NCI-H446 treated with DMSO at 0.1 percent for 48 hours (cell line): ENCODE measurements at places on chromosomes 12 and 14.

DNA sequence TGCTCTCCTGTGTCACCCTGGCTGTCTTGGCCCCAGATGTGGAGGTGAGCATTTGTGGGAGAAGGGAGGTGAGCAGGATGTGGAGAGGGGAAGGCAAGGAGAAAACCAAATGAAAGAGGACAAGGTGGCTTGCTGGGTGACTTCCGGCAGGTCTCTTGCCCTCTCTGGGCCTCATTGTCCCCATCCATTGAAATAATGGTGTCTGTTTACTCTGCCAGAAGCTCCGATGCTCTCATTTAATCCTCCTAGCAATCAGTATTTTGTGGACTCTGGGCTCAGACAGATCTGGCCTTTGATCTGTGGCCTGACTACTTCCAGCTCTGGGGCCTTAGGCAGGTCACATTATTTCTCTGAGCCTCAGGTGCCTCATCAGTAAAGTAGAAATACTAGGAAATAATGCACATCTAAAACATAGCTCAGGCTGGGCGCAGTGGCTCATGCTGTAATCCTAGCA lies 30.6 kb downstream of the MVK start:
- DNase-seq = no peak

GRCh38 chr12:70463997-70464396 lies 97.9 kb downstream of the KCNMB4 start:
- no peak for DNase-seq

DNA sequence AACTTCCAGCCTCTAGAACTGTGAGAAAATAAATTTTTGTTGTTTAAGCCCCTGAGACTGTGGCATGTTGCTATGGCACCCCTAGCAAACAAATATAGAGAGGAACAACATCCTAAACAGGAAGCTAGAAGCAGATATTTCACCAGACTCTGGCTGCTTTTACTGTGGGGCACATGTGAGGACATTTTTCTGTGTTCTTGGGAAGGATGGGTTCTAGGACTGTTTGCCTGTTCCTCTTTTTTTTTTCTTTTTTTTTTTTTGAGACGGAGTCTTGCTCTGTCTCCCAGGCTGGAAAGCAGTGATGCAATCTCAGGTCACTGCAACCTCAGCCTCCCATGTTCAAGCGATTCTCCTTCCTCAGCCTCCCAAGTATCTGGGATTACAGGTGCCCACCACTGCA lies 4.2 kb upstream of the HRK start:
- DNase-seq = no peak

GRCh38 chr12:24728826-24729225 lies 220.1 kb downstream of the BCAT1 start:
- no peak for DNase-seq

DNA sequence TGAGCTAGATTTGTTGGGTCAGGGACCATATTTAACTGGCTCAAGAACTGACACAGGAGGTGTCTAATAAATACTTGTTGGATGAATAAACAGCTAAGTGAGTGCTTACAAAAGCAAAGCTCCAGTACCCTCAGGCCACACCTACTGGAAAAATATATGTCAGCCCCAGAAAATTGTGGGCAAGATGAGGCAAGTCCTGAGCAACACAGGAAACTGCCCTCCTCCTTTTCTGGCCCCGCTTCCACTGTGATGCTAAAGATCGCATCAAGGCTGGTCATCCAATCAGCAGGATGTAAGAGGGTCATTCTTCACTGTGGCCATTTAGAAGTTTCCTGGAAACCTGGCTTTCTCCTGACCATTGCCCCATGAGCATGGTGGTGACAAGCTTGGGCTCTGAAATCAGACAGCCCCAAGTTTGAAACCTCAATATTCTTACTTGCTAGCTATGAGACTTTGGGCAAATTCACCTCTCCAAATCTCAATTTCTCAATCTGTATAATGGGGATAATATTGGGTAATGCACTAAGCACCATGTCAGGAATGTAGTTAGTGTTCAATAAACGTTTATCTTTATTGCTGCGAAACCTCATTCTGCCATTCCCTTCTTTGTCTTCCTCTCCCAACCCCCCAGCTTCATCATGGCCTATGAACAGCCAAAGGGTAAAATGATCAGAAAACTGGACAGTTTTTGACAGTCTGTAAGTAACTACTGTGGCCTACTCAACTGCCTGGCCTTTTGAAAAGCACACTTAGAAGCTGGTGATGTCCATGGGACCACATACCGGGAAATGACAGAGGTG lies 139.3 kb upstream of the PZP start:
- no peak for DNase-seq

DNA sequence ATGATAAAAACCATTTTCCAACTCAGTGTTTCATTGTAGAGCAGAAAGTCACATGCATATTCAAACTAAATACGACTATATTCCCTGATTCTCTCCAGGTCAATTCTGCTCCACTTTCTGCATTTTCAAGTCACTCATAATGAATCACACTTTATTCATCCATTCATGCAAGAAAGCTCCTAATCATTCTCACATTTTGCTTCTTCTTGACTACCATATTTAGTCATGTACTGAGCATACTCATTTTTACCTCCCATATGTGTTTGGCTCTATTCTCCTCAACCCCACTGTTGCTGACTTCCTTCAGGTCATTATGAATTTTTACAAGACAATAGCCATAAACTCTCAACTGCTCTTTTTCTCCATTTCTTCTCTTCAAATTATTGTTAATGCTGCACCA lies 43.4 kb upstream of the PIK3C2G start:
- DNase-seq = no peak
